ENCODE measurements at places on chromosomes 6 and 20.

DNA sequence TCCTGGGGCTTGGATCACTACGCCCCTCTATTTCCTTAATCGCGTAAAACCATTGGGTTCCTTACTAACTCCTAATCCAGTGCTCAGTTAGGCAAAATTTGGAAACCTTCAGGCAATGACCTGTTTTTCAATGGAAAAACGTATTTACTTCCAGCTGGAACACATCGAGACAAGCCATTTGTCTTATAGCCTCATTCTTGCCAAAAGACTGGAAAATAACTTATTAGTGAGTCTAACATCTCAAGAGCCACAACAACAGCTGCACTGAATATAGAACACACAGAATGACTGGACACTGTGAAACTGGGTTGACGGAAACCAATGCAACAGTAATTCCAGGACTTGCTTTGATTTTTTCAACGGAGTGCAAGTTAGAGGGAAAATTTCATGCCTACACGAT, 125.2 kb upstream of the MAP3K7 start:
- DNase-seq: no peak

- DNase-seq: no peak
These were observed 45.7 kb downstream of the CTCFL start for GRCh38 chr20:57479196-57479595.

DNA sequence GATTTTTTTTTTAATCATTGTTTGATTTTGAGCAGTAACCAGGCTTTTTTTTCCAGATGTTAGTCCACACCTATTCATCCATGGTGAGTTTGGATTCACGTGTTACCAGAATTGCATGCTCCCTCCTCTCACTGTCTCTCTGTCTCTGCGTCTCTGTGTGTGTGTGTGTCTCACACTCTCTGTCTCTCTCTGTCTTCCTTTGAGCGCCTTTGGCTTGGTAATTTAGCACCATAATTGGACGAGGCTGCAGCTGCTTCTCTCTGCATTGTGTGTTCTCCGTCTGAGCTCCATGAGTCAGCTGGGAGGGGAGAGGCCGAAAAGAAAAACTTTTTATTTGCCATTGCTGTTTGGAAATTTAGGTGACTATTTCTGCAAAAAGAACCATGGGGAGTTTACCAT, 3.4 kb downstream of the TFAP2B start:
- no peak for DNase-seq

- no peak for DNase-seq
These were observed 28.1 kb downstream of the TAF8 start for GRCh38 chr6:42078386-42078785.

DNA sequence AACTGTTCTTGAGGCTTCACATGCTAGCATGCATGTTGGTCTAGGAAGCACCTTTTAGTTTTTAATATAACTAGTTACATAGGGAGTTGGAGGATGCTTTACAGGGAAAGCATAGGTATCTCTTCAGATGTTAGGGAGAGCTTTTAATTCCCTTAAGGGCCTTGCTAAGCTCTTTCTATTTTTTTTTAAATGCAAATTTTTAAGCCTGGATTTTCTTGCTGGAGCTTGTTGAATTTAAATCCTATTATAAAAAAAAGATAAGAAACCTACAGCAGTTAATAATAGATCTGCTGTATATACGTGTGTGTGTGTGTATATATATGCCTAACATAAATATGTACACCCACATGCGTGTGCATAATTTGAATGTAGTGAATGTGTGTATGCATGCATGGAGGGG, 79.0 kb downstream of the FIG4 start:
- no peak for DNase-seq

DNA sequence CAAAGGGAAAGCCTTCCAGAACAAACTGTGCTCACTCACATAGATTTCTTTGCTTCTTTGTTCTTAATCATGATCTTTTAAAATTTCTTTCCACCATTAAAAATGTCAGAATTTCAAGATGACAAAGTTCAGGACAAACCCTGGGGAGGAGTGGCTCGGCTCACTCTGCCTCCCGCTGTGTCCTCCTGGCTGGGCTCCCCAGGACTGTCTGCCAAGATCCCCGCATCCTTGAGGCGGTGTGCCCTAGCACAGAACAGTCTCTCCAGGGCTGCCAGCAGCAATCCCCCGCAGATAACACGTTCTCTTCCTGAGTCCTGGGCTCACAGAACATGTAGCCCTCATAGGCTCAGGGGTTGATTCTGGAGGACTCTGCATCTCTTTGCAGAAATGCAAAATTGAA, 98.4 kb upstream of the KCNG1 start:
- no peak for DNase-seq

DNA sequence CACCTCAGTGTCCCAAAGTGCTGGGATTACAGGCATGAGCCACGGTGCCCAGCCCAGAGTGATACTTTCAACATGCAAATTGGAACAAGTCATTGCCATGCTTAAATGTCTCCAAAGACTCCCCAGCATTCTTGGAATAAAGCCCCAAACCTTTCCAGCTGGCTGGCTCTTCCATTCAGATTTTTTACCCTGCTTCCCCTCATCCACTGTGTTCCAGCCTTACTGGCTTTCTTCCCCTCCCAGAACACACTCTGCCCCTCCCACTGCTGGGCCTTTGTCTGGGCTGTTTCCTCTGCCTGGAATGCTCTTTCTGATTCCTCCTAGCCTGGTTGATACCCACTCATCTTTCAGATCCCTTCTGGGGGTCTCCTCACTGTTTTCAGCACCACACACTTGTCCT, 40.1 kb upstream of the NNAT start:
- DNase-seq: no peak

GRCh38 chr20:62636446-62636845, 5.9 kb upstream of the SLCO4A1 start:
- DNase-seq: no peak

- no peak for DNase-seq
These were observed 146.6 kb upstream of the LAMP5 start for GRCh38 chr20:9367746-9368145.

DNA sequence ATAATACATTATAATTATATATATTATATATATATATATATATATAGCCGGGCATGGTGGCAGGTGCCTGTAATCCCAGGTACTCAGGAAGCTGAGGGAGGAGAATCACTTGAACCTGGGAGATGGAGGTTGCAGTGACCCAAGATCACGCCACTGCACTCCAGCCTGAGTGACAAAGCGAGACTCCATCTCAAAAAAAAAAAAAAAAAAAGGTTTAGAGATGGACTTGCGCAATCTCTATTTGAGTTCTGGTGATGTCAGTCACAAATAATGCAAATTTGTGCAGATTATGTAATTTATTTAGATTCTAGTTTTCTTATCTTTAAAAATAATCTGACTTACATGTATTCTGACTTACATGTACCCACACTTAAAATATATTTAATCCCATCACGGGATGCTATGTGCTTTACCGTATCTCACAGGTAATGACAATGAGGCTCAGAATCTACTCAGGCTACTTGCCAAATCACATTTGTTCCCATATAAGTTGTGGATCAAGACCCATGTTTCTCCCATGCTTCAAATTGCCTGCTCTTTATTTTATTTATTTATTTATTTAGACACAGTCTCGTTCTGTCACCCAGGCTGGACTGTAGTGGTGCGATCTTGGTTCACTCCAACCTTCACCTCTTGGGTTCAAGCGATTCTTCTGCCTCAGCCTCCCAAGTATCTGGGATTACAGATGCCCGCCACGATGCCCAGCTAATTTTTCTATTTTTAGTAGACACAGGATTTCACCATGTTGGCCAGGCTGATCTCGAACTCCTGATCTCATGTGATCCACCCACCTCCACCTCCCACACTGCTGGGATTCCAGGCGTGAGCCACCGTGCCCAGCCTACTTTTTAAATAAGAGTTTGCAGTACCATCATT, 7.6 kb upstream of the UST start:
- DNase-seq: no peak

- DNase-seq: no peak
These were observed 749.3 kb downstream of the TENT5A start for GRCh38 chr6:81003156-81003555.

GRCh38 chr6:138622967-138623366, 123.7 kb upstream of the NHSL1 start:
- DNase-seq: no peak

DNA sequence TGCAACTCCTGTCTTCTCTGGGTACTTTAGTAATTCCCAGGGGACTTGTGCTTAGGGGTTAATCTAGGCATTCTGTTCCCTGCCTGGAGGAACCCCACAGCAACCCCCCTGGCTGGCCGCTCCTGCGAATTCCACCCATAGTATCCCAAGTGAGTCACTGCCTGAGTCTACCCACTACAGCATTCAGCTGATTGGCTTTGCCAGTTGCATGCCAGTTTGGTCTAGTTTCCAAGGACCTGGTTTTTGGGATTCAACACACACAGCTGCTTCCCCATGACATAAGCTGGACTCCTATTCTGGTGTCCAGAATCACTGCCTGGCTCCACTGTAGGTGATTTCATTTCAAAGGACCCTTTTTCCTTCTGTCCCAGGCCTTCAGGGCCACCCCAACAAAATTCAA, 40.3 kb downstream of the PLCG1 start:
- DNase-seq: no peak

DNA sequence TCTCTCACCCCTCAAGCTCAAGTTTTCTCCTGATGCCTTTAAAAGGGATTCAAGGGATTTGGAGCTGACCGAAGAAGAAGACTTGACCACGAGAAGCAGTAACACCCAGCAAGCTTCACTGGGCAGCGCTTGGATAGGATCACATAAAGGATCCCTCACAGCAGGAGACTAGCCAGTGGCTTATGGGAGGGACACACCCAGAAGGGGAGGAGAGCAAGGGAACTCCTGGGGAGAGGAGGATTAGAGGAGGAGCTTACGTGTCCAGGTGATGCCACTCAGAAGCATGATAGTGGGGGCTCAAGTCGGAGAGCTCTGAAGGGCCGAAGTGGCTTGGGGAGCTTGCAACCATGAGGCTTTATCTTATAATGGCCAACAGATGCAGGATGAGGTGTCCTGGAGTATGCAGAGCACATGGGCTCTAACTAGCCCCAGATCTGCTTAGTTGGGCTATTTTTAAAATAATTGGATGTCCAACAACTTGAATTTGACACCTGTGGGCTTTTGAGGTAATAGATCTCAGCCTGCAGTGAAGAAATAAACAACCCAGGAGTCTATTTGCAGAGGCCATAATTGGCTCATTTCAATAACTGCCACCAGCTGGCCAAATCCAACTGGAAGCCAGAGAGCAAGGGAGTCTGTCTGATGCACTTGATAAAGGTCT, 137.9 kb upstream of the EXOC2 start:
- DNase-seq: no peak

DNA sequence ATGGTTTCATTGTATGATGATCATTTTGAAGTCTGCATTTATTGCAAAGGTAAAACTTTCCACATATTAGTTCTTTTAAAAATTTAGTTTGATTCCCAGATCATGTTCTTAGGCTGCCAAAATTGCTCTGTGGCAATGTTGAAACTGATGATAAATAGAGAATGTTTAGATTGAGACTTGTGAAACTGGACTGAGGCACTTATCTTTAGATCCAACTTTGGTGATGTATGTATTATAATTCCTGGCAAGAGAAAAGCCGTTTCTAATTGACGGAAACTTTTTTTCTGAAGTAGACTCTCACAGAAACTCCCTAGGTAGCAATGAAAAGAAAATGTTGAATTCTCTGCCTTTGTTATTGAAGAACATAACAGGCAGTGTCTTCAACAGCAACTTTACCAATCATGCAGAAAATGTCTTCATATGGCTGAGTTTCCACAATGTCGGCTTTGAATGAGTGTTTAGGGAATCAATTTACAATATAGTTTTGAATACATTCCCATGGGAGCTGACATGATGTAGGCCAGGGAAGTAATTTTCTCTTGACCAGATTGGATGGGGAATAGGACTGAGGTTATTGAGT, 456.2 kb downstream of the CD109 start:
- no peak for DNase-seq

DNA sequence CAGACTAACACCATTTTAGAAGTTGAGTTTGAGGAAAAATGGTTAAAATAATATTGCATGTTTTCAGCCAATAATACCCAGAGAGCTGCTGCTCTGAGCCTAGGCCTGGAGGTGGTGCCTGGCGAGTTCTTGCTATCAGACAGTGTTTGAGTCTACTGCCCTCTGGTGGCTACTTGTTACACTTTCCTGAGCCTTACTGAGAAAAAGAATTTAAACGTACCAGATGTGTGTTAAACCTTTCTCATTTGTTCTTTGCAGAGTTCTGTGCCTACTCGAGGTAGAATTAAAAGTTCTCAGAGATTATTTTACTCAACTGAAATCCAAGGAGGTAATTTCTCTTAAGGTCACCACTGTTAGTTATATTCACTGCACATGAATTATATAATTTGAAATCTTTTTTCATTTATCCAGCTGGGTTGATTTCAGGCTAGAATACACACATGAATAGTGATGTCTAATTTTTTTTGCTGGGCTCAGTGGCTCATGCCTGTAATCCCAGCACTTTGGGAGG, 38.2 kb downstream of the SHLD1 start:
- peak; percentile 74 for DNase-seq

DNA sequence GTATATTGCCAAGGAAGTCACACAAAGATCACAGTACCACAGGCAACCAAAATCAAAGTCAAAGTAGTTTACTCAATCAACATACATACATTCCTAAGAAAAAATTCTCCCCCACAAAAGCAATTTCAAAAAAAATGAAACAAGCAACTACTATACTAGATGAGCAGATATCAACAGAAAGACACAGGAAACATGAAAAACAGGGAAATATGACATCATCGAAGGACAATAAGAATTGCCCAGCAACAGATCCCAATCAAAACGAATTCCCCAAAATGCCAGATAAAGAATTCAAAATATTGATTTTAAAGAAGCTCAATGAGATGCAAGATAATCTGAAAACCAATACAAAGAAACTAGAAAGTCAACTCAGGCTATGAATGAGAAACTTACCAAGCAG, 219.7 kb upstream of the TAB2 start:
- DNase-seq: no peak

GRCh38 chr6:20680697-20681165, 146.5 kb downstream of the CDKAL1 start:
- no peak for DNase-seq

DNA sequence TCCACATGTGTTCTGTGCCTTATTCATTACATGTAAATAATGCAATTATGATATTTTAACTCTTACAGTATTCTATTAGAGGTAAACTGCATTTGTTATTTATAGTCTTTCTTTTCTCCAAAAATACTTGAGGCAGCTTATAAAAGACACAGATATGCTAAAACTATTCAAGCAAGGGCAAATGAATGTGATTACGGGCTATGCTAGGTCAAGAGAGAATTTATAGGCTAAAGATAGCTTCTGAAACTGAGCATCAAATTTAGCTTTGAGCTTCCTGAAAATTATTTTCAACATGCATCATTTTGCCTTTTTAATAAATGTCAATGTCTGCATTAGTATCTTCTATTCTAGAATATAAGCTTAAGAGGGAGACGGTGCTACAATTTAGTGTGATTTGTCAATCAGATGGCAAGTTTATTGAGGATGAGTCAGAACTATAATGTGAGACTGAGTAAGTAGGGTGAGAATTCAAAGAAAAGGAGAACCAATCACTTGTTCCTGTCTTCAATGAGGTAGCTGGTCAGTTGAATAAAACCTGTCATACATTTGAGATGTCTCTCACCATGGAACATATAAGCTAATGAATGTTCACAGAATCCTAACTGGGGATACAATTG, 669.4 kb upstream of the CITED2 start:
- no peak for DNase-seq
